ENCODE measurements at places on chromosomes 11 and 22. TPM values are rescaled to one million over a fixed set of nuclear protein-coding genes. Genes with fewer than 3 reads are reported as not detected.

DNA sequence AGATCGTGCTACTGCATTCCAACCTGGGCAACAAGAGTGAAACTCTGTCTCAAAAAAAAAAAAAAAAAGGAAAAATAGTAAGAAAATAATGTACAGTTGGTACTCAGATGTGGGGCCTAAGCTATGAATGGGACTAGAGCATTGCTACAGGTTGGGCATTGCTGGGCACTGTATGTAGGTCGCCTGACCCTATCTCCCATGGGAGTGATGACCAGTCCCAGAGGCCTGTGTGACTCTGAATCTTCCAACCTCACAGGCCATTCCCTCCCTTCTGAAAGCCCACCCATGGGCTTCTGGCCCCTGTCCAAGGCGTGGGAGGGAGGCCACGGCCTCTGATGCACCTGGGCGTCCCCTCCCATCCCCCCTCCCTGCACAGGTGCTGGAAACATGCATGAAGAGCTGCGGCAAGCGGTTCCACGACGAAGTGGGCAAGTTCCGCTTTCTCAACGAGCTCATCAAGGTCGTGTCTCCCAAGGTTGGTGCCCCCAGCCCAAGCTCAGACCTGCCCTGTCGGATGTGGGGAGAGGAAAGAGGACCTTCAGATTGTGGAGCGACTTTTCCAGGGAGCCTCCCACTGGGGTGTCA lies 9.5 kb downstream of the GGA1 start:
- DNase-seq: no peak

GRCh38 chr22:23381661-23382427 lies 198.2 kb downstream of the IGLL1 start:
- DNase-seq: no peak

DNA sequence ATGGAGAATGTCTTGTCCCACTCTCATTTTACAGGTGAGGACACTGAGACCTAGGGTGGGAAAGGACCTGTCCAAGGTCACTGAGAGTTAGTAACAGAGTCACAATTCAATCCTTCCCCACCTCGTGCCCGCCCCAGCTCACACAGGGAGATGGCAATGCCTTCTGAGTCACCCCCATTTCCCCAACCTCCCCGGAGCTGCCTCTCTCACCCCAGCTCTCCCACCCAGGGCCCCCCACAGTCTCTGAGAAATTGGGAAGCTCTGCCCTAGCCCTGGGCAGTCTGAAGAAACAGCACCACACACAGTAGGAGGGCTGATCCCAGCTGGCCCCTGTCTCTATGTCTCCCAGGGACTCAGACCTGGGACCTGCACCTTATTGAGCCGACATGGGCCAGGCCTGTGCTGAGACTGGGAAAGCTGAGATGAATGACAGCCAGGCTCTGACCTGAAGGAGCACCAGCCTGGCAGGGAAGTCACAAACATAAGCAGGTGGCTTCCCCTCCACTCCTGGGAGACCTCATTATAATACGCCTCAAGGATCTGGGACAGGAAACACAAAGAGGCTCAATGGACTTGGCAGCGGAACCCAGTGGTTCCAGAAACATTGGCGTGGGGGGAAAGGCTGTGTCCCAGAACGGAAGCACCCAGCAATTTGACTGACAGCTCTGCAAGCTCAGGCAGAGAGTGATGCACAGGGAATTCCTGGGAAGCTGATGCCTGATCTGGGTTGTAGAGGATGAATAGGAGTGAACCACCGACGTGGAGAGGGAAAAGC lies 51.0 kb downstream of the CD6 start:
- DNase-seq: no peak

CNGA4 gene
- total RNA-seq: not detected

DNA sequence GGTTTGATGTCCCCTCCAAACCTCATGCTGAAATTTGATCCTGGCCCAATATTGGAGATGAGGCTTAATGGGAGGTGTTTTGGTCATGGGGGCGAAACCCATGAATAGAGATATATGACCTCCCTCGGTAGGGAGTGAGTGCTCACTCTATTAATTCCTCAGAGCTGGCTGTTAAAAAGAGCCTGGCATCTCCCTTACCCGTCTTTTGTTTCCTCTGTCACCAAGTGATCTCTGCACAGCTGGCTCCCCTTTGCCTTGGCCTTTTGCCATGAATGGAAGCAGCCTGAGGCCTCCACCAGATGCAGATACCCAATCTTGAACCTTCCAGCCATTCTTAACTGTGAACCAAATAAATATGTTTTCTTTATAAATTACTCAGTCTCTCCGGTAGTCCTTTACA lies 4.5 kb upstream of the CCDC81 start:
- no peak for DNase-seq

KDELR3 gene
- 250 TPM for total RNA-seq

GRCh38 chr11:8234425-8234821 lies 29.3 kb downstream of the LMO1 start:
- DNase-seq: peak; percentile 64

DNA sequence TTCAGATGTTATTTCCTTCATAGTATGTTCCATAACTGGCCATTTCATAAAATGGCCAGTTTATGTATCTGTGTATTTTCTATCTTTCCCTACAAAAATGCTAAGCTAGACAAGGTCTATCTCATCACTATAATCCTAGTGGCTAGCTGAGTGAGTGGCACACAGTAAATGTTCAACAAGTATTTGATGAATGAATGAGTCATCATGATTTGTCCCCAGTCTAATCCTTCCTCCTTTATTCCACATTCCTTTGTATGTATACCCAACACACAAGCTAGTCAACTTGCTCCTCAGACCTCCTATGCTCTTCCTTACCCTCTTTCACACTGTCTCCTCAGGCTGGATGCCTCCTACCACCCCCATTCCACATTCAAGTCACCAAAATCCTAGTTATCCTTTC lies 12.5 kb downstream of the APLNR start:
- peak; percentile 2 for DNase-seq

DNA sequence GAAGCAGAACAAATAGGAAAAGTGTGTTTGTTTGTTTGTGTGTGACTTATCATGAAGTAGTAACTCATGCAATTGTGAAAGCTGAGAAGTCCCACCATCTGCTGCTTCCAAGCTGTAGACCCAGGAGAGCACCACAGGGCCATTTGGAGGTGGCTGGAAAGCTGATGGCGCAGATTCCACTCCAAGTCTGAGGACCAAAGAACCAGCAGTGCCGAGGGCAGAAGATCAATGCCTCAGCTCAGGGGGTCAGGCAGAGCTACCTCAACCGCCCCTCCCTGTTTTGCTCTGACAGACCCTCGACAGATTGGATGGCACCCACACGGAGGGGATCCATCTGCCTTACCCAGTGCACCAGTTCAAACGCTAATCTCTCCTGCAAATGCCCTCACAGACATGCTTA lies 896.2 kb downstream of the BRD1 start:
- no peak for DNase-seq

- no peak for DNase-seq
Measured at GRCh38 chr22:32544953-32545558, 70.4 kb downstream of the FBXO7 start.

GRCh38 chr22:23909296-23909898 lies 15.2 kb downstream of the MIF start:
- DNase-seq: no peak

PLAAT4 gene
- total RNA-seq: 57.7 TPM

OR51F1 gene
- total RNA-seq: not detected

DNA sequence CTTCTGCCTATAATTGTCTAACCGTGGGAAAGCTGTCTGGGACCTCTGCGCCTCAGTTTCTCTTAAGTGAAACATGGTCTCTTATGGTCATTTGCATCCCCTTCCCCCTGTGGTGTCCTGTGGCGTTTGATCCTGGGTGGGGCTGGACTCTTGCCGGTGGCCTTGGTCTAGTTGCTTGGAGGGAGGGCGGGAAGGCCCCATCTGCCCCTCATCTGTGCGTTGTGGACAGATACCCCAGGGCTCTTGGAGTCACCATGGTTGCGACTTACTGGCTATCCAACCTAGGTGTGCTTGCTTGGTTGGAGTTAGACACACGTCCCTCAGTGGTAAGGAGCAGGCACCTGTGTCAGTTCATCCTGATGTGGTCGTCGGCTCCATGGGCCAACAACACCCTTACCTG lies 15.2 kb downstream of the SHANK3 start:
- no peak for DNase-seq

- no peak for DNase-seq
Measured at GRCh38 chr11:126282361-126282735, 545 bp upstream of the TIRAP start.

CREB3L1 gene
- total RNA-seq: not detected

DNA sequence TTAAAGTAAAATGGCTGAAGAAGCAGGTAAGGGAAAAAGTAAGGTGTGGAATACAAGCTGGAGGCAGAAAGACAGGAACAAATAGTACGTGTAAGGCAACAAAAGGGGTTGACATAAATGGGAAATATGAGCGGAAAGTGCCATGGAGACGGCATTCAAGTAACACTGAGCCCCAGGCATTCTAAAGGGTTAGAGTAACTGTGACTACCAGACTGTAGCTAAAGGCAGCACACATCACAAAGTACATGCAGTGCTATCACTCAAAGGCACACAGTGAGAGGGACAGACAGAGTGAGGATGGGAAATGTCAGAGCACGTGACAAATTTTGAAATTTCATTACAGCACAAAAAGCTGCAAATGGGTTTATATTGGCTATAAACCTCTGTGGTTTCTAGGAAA lies 13.9 kb upstream of the MAML2 start:
- no peak for DNase-seq

GRCh38 chr11:102240502-102240901 lies 76.8 kb upstream of the BIRC3 start:
- no peak for DNase-seq

BIK gene
- 27.0 TPM for total RNA-seq

OR4X1 gene
- total RNA-seq: not detected

GRCh38 chr11:35483131-35483820 lies 42.1 kb downstream of the PAMR1 start:
- no peak for DNase-seq

PPP1CA gene
- 260 TPM for total RNA-seq

DNA sequence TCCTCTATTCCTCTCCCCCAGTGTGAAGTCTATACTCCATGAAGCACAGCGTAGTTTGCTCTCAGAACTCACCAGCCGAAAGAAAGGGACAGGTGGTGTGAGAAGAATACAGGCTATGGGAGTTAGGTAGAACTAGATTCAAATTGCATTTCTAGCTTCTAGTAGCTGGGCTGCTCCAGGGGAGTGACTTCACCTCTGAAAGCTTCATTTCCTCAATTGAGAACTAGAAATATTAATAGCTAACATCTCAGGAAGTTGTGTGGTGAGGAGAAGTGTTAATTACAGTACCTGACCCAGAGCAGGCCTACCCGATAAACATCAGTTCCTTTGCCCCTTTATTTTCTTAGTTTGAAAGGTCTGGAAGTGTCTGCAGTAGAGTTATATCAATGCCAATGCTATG lies 484.7 kb upstream of the TENM4 start:
- DNase-seq: no peak

ZNRF3 gene
- total RNA-seq: 9.6 TPM

GRCh38 chr11:62880231-62880802 lies 379 bp upstream of the SLC3A2 start:
- DNase-seq: no peak

Measured in Caki2 (cell line).